ENCODE measurements at places on chromosomes 1 and 21.

DNA sequence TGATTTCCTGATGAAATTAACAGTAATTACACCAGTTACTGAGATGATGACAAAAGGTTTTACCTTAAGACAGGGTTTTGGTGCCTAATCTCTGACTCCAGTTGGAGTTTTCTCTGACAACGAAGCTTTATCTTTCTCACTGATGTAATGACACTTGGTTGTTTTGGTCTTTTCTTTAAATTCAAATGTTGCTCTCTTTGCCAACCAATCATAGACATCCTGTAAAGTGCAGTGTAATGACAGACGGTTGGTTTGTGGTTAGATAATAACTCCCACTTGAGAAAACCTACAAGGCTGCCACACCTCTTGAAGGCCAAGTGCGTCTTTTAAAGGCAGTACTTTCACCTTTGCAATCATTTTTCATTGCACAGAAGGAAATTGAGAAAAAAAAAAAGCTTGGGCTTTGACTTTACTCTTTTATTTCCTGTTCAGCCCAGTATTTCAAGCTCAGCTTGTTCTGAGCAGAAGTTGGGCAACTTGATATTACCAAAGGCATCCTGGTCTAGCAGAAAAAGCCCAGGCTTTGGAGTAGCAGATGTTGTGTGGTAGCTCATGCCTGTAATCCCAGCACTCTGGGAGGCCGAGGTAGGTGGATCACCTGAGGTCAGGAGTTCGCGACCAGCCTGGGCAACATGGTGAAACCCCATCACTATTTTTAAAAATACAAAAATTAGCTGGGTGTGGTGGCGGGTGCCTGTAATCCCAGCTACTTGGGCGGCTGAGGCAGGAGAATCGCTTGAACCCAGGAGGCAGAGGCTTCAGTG, 14.9 kb downstream of the PDIK1L start:
- no peak for DNase-seq

DNA sequence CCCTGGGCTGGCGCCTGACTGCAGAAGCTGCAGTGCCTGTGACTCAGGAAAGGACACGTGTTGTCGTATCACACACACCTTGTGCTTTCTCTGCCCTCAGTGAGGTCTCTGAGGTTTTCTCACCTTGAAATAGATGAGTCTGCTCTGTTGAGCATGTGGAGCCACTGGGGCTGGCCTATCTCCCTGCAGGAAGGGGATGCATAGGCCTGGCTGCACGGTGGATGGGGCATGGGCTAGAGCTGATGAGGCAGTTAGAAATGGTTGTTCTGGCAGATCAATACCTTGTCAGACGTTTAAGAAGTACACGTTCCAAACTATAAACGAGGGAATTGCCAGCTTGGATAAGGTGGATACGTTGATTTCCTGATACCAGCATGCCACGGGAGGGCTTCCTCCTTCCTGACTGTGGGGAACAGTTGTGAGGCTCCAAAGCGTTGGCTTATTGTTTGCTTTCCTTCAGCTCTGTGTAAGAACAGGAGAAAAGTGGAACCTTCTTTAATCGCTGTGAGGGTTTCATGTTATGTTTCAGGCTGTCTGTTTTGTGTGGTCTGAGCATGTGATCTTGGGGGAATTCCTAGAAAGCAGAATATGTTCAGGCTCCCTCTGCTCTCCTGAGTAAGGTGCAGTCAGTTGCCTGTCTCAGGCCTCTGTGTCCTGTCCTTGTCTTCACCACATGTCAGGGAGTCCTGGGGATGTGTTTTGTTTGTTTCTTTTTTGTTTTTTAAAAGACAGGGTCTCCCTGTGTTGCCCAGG, 44.8 kb downstream of the PCNT start:
- DNase-seq = no peak

- no peak for DNase-seq
These were observed 1.1 kb downstream of the CASQ2 start for GRCh38 chr1:115767403-115767802.

- DNase-seq = no peak
These were observed 18.4 kb downstream of the TTC34 start for GRCh38 chr1:2783069-2783434.

DNA sequence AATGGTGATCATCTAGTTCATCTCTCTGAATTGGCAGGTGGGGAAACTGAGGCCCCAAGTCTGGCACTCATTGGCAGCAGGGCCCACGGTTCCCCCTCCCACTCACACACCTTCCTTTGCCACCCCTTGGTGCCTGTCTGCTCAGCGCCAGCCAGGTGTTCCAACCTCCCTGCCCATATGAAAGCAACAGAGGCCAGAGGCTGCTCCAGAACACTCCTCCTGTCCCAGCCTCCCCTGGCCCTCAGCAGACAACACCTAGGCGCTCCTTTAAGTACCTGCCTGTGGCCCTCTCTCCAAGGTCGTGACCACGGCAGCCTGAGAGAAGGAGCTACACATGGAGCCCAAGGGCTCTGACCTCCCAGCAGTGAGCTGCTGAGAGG, 362.3 kb upstream of the VAMP3 start:
- DNase-seq = no peak

DNA sequence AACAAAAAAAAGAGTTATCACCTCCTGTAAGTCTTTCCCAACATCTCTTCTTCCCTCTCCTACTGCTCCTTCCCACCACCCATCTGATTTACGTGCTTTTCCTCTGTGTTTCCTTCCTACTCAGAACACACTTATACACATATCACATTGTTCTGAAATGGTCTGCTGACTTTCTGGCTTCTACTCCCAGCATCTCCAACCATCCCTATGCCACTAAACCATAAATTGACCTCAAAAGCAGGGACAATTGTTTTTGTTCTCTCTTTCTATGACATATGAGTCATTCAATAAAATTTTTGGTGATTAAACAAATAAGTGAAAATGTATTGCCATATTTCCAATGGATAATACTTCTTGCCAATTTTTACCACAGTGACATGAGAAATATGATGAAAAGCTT, 8.2 kb downstream of the GOLPH3L start:
- DNase-seq = no peak

GRCh38 chr1:51453010-51453409, 66.1 kb downstream of the EPS15 start:
- DNase-seq = no peak

- DNase-seq = no peak
These were observed 35.8 kb downstream of the PGBD5 start for GRCh38 chr1:230390371-230390770.

DNA sequence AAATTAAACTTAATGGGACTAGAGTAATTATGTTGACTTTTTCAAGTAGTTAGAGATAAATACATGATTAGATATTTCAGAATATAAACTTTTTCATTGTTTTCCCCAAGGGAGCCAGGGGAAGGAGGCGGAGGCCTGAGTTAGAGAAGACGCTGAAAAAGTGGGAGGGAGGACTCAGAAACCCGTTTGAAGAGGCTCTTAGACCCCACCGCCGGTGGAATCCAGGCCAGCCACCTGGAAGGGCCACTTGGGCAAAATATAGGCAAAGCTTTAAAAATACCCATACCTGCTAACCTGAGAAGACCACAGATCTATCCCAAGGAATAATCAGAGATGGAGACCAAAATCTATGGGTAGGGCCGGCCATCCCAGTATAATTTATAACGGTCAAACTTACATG, 242.6 kb downstream of the PTPRU start:
- DNase-seq = no peak
